ENCODE measurements at places on chromosomes 1 and 21.

DNA sequence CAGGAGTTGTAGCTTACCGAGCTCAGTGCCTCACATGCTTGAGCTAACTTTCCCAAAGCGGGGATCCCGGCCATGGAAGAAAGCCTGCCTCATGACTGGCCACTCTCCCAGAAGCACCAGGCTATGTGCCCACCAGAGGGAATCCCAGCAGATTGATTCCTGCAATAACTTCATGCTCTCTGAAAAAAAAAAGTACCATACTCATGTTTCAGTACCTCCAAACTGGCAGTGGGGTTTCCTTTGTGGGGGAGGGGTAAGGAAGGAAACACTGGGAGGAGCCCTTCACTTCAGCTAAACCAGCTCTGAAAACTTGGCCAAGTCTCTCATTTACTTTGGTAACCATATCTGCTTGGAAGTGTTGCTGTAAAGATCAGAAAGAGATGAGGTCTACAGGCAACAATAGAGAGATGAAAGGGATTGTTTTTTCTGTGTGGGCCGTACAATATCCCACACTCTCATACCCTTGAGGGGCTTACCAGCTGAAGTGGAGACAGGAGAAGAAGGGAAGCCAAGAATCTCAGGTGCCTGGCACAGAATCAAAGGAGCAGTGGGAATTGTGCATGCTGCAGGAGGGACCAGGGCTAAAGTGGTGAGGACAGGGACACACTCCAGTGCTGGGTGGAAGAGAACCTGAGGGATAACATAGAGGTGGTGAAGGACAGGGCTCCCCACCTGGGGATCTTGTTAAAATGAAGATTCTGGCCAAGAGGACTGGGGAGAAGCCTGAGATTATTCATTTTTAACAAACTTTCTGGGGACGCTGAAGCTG lies 42.4 kb upstream of the TACSTD2 start:
- no peak for DNase-seq

GRCh38 chr1:29179641-29180184 lies 2.0 kb downstream of the SRSF4 start:
- no peak for DNase-seq

DNA sequence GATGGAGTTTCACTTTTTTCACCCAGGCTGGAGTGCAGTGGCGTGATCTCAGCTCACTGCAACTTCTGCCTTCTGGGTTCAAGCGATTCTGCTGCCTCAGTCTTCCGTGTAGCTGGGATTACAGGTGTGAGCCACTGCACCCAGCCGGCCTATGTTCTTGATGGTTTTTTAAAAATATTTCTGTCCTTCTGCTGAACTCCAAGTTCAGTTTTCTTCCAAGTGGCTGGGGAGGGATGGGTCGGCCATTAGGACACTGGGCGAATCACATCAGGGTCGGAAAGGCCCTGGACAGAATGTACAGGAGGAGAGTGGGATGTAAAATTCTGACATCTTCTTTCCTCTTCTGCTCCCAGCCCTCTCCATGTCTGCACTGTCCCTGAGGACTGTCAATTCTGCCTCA lies 289.6 kb downstream of the PTPRU start:
- DNase-seq = no peak

DNA sequence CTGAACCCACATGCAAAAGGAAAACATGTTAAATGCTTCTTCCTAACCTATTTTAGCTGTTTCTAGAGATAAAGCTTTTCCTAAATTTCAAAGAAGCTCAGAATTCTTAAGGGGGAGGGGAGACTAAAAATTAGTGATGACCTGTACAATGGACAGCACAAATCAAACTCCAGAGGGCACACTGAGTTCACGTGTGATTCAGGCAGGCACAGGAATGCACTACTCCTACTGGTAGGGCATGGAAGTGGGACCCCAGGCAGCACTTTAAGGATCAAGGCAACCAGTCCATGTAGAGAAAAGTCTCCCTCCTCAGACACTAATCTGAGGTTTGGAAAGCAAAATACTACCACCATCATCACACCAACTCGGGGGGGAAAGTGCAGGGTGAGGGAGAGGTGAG lies 31.3 kb upstream of the CLCA4 start:
- no peak for DNase-seq

DNA sequence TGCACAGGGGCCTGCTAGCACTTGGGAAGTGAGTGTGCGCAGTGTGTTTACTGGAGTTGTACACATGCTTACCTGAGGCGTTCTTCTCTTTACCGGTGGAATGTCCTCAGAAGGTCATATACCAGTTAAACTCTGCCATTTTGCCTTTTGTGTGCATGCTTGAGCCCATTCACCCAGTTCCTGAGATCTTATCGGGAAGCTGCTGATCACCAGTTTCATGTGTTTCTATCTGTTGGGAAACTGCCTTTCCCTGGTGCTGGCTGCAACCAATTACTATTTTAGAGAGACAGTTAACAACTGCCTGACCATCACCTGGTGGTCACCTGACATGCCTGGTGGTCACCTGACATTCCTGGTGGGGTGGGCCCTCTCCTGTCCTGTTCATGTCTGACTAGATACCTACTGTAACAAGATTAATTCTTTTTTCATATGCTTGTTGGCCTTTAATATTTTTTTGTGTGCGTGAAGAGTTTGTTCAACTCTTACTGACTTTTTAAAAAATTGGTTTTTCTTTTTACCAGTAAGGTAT lies 137.0 kb downstream of the RASAL2 start:
- DNase-seq = no peak

DNA sequence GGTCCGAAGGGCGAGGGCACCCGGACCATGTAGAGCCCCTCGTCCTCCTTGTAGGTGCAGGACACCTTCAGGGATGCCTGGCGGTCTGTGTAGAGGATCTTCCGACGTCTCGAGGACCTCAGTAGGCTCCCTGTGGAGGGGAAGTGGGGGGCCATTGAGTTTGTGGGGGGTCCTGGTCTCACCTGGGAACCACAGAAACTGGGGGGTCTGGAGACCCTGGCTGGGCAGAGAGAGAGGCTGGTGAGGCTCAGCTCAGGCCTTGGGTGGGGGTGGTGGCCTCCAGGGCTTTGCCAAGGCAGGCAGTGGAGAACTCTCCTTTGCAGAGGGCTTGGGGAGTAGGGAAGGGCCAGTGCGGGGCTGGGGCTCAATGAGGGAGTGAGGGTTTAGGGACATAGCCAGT lies 19.0 kb downstream of the MYOM3 start:
- DNase-seq = no peak

DNA sequence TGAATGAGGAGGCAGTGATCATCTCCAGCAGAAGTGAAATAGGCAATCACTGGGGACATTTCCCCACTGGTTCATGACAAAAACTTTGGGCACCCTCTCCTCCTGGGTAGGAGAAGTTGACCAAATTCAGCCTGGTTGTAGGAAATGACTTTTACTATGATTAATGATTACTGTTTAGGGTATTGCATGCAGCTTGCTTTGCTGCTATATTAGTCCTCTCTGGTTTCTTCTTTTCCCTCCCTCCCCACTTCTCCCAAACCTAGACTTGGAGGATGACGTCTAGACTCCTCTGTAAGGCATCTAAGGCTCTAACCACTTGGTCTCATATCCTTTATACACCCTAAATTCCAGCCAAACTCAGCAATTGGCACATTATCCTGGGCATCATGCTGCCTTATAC lies 3.4 kb upstream of the RGS16 start:
- DNase-seq = no peak

DNA sequence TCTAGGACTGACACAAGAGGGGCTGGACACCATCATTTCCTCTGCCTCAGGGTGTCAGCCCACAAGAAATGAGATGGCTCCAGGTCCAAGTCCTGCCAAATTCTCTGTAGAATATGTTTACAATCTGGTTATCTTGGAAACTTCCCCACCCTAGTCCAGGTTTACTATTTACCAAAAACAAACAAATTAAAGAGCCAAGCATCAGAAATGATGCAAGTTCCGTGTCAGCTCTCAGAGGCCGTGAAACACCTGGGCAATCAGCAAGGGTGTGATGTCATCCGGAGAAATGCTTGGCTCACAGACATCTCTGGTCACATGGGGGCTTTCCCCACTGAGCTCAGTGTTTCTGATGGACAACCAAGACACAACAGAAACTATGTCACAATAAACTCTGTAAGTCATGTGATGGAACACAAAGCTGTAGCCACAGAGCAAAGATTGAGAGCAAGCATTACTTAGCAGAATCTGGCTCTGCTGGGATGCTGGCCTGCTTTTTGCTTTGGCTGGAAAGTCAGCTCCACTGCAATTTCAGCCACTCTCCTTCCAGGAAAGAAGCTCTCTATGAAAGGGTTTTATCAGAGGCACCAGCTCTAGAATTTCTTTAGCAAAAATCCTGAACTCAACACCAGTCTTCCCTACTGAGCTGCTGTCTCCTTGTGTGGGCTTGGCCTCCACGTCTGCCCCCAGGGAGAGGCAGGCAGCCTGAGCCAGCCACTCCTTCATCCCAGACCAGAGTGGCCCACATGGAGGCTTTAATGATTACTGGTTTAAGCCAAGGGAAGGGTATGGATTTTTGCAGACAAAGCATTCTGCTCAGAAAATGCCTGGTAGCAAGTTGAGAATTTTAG lies 55.9 kb downstream of the NENF start:
- DNase-seq = peak; percentile 62

DNA sequence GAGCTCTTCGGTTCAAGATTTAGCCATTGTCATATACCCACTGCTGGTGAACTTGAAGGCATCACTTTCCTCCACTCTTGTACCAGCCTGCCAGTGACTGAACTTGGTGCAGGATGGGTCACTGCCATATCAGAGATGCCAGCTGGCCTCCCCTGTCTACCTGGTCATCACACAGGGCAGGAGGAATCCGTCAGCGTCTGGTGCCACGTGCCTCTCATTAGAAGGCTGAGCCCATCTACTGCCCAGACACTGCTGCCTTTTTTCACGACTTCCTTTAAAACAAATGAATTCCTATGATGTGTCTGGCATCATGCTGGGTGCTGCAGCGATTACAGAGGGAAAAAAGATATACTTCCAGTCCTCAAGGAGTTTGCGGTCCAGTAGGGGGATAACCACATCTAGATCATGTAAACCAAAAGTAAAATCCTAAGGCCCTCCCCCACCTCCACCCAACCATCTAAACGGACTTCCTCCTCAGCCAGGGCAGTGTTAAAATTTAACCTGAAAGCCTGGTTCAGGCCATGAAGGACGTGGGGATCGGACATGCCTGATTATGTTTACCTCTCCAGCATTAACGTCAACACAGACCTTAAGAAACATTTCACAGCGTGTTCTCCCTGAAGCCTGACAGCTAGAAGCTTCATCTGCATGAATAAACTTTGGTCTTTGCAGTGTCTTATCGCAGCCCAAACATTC lies 29.2 kb upstream of the PDE9A start:
- DNase-seq = no peak
